ENCODE measurements at places on chromosomes 16 and 17.

- peak; percentile 25 for DNase-seq
Observed at GRCh38 chr17:21039839-21040575, 2.8 kb downstream of the USP22 start.

- DNase-seq: no peak
Observed at GRCh38 chr17:65079489-65079900, 23.0 kb upstream of the GNA13 start.

GRCh38 chr17:43683928-43684653, 22.4 kb upstream of the MEOX1 start:
- no peak for DNase-seq

DNA sequence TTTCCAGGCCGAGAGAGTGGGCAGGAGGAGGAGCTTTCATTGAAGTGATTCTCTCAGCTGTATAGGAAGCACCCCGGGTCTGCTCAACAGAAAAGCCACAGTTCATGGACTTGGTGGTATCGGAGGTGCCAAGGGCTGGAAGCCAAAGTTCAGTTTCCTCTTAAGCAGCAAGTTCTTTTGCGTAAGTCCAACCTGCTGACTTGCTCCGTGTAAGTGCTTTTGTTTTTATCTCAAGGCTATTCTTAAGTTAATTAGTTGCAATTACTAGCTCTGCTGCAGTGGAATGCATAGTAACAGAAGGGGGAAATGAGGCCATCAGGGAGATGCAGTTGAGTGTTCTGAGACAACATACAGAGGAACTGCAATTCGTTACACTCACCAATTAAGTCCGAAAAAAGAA, 44.6 kb downstream of the SMIM36 start:
- DNase-seq: no peak
